ENCODE measurements at places on chromosomes 1 and 21.

DNA sequence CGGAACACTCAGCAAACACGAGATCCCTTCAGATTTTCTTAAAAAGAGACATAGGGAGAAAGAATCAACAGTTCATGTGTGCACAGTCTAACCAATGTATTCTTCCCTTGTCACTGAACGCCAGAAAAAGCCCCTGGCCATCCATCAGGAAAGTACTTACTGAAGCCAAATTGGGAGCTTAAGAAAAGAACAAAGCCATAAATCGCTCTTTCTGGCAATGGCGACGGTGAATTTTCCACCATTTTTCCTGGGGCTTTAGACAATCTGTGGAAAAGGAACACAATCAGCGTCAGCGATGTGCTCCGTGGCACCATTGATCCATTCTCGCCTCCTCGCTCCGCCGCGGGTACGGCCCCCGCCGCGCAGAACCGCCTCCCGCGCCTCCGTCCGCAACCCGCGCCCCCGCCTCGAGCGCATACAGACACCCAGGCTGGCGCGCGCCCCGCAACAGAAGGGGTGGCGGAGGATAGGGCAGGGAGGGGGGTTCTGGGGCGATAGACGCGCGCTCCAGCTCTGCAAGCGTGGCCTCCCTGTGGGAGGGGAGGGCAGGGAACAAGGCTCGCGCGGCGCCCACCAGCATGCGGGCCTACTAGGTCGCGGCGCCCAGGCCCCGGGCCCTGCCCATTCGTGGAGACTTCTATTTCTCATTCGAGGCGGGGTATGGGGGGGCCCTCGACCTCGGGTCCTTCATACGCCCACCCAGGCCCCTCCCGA is 440 bp downstream of the PIGP start:
- DNase-seq = no peak

DNA sequence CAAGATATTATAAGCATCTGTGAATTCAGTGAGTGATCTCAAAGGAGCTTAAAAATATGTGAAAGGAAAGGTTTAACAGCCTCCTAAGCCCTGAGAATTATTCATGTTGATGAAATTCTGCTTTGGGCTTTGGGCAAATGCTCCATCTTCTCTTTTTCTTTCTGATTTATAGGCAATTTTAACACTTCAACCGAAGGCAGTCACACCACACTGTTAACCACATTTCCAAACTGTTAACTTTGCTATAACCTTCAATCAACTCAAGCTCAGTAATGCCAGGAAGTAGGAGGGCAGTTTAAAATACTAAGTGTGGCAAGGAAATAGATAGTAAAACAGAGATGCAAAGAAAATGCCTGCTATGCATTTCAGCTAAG is 54.4 kb upstream of the NEK7 start:
- no peak for DNase-seq

- DNase-seq = no peak
Measured at GRCh38 chr1:31483012-31483946, 70.3 kb downstream of the SERINC2 start.

GRCh38 chr21:39518055-39518846 is 66.5 kb downstream of the SH3BGR start:
- no peak for DNase-seq

DNA sequence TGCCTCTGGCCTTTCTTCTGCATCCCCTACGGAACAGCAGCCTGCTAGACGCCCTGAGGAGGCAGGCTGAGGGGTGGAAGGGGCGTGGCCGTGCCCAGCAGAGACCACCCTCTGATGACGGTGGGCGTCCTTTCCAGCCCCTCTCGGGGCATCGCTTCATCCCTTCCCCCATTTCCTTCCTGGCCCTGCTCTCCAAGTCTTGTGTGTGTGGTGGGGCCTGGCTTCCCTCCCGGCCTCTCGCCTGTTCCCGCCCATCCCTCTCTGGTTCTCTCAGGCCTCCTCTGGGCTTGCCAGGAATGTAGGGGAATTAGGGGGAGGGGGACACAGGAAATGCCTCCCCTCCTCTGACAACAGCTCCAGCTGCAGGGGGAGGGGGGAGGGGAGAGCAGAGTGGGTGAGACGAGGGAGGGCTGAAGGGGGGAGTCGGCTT is 51.1 kb downstream of the SKI start:
- no peak for DNase-seq

- DNase-seq = peak; percentile 44
Measured at GRCh38 chr1:212285685-212286555, 710 bp downstream of the PPP2R5A start.

GRCh38 chr1:167057241-167057688 is 32.9 kb downstream of the GPA33 start:
- DNase-seq = no peak

- no peak for DNase-seq
Measured at GRCh38 chr1:228830185-228830953, 95.1 kb downstream of the RHOU start.

DNA sequence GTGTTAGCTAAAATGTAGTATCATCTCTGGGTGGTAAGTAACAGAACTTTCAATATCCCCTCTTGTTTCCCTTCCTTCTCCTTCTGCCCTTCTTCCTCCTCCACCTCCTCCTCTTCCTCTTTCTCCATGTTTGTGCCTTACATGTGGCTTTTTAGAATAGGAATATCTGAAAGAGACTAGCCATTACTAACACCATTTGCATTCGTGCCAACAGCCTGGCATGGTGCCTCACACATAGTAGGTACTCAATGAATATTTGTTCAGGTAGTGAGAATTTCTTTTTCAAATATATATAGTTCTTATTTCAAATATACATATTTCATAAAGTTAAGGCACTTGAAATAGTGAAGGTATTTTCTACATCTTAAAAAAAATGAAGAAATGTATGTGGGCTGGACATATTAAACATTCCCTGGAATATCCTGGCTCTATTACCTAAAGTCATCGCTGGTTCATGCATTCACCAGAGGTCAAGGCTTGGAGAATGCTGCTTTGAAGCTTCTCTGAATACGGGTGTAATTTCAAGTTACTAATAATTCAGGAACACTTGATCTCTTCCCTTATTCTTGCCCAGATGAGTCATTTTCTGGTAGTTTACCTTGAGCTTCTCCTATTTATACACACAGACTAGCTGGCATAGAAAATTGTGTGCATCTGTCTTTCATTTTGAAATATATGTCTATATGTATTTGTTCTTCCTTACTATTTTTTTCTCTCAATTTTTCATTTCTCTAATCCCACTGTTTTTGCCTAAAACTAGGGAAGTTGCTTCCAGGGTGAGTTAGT is 319.4 kb downstream of the TGFB2 start:
- no peak for DNase-seq

DNA sequence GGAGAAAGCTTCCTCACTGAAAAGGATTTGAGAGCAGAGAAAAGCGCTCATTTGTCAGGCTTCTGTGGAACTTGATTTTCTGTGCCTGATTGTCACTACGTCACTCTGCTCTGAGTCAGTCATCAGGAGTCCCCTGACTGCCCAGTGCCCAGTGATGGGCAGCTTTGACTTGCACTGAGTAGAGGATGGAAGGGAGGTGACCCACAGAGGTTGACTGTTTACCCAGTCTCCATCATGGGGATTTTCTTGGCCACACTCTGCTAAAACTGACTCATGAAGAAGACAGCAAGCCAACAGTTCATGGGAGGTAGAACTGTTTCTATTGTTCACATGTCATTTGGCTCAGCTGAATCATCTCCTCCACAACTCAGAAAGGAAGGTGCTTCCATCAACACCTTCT is 82.1 kb upstream of the DUSP10 start:
- DNase-seq = no peak

DNA sequence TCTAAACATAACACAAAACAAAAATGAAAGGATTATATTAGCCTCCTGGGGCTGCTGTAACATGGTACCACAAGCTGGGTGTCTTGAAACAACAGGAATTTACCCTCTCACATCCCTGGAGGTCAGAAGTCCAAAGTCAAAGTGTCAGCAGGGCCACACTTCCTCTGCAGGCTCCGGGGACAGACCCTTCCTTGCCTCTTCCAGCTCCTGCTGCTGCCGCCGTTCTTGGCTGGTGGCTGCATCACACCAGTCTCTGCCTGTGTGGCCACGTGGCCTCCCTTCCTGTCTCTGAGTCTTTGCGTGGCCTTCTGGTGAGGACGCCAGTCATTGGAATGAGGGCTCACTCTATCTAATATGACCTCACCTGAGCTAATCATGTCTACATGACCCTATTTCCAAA is 8.2 kb downstream of the SLC37A1 start:
- no peak for DNase-seq

- no peak for DNase-seq
Measured at GRCh38 chr21:31107871-31108270, 69.6 kb upstream of the KRTAP19-8 start.

DNA sequence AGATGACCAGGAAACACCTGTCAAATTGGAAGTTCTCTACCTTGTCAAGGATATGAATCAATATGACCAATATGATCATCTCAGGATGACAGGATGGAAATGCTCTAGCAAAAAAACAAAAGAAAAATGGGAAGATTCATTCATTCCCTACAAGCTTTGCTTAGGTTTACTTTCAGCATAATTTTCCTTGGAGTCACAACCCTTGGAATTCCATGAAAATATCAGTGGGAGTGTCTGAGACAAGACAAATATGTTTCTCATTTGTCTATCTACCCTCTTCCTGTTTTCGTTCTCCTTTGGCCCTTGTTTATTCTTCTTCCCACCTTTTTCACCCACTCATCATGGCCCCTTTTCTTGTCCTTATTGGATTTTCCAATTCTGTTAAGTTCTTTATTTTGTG is 50.6 kb downstream of the COLGALT2 start:
- no peak for DNase-seq

DNA sequence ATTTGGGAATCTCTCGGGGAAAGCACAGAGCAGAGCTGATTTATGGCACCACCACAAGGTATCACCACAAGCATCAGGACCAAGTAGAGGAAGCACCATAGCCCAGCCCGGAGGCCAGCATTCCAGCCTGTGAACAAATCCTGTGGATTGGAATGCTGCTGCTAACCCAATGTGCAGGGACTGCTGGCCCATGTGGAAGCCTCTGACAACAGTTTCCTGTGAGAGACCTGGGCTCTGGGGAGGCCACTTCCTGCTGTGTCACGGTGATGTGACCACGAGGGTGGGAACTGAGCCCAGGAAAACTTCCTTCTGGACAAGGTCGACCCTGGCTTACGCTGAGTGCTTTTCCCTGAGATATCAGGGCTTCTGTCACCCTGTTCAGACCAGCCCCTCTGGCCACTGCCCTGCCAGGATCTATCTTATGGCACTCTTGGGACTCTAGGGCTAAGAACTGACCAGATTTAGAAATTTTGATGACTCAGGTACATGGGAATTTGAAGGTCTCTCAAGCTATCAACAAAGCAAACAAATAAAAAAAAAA is 88.3 kb upstream of the NGF start:
- no peak for DNase-seq

DNA sequence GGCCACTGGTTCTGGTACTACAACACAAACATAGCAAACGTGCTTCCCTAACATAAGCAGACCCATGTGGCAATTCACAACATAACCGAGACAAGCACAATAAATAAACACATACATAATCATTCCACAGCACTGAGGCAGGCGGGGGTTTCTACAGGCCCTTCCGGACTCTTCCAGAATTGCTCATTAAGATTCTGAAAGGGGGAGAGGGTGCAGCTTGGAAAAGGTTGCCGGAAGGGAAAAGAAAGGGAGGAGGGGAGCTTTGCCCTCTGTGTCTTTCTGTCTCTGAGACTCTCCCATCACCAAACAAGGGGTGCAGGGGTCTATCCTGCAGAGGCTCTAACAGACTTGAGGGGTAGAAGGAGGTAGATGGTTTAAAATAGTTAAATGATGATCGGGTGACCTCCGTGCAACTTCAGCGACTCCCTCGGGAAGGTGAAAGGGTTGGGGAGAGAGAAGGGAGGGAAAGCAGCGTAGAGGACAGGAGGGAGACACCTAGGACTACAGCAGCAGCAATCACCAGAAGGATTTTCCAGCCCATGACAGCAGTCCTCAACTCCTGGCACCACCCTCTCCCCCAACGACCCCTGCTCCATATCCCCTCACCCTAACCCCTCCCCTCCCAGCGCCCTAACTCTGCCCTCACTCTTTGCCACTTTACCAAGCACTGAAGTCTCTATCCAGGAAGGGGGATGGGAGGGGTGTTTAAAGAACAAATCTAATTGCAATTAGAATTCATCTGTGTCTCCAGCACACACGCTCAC is 365.5 kb upstream of the ESRRG start:
- no peak for DNase-seq

DNA sequence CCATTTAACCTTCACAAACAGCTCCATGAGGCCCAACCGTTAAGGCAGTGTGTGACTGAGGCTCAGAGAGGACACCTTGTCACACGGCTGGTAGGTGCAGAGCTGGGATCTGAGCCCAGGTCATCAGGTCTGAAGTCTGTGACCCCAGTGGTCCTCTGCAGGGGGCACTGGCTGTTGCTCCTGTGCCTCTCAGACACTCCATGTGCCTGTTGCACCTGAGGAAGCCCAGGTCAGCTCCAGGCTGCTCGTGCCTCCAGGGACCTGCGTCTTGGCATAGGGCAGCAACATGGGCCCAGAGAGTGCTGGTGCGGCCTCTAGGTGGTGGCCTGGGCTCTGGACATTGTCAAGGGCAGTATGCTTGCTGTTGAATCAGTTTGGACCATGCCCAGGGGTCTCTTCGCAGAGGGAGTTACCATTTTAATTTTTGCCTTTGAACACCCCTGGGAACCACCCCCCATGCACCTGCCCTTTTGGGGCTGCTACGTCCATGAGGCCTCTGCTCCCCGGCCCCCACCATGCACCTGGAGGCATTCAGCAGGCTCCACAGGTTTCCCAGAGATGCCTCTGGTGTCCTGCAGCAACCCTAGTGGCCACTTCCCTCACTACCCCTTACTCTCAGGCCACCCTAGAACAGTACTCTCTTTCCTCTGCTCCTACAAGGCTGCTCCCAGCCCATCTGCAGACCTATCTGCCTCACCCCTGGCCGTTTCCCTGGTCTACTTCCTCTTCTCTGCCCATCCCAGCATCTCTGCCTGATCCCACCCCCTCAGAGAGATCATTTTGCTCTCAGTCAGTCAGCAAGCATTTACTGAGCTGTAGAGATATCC is 25.2 kb upstream of the EPS8L3 start:
- no peak for DNase-seq

DNA sequence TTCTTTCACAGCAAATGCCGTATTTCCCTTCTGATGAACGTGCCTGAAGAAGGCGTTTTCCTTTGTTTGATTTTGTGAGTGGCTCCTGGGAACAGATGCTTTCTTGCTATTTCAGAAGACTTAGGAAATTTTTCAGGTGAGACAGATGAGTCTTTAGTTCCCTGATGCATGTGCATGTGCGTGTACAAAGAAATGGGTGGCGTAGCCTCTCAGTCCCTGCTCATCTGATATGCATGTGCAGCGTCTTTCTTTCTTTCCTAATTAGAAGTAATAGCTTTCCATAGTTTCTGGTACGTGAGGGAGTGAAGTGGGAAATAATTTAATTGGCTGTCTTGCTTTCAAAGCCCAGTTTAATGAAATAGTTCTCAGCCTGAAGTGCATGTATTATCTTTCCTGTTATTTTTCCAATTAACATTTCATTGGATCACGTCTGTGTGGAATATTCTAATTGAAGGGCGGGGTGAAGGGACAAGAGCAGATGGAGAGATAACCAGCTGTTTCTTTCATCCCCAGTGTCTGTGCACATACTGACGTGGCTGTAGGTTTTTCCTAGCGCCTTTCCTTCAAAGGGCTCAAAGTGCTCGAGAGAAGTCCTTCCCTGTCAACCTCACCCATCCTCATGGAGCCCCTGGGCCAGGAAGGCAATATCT is 104.3 kb downstream of the FAM78B start:
- DNase-seq = no peak
